Left lung (tissue), 14 donors: ENCODE measurements at places on chromosomes 2 and 18. TPM values are rescaled to one million over a fixed set of nuclear protein-coding genes. Genes with fewer than 3 reads are reported as not detected.

- DNase-seq = peak; percentile 56
These were observed 66.9 kb upstream of the ZNG1B start for GRCh38 chr2:113370478-113371091.

DNA sequence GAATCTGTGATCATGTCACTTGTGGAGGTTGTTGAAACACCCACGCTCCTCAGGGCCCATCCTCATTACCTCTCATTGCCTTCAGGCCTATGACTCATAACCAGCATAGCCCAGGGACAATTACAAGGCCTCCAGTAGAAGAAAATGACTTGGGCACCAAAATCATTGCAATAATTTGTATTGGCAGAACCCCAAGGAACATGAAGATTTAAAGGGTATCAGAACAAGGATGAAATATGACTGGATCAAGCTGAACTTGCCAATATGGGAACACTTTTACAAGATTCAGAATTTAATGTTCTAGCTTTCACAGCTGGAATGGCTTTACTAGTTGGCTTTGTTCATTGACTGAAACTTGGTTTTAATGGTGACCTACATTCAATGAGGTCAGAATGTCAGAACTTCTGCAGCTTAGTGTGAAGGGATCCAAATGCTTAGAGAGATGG is 156.4 kb downstream of the COPS8 start:
- no peak for DNase-seq

- no peak for DNase-seq
These were observed 17.6 kb upstream of the TMEM247 start for GRCh38 chr2:46461709-46462171.

DNA sequence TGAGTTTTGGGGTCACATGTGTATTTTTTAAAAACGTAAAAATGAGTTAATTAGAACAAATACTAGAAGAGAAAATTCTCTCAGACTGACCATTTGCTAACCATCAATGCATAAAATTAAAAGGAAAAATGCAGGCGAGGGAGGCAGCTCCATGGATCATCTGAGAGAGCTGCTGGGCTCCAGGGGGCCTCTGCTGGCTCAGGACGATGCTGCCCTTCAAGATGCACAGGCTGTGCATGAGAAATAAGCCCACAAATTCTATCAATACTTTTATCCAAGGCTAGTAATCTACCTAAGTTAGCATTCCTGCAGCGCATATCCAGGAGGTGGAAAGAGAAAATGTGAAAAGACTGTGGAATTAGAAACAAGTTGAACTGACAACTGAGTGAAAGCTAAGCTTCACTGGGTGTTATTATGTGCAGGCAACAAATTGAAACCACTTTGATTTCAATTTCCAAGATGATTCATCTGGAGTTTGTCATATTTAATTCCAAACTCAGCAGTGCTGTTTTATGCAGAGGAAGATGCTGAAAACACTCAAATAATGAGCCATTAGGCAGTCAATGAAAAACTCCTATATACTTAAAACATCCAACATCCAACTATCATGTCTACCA is 261.1 kb downstream of the NBAS start:
- no peak for DNase-seq

DNA sequence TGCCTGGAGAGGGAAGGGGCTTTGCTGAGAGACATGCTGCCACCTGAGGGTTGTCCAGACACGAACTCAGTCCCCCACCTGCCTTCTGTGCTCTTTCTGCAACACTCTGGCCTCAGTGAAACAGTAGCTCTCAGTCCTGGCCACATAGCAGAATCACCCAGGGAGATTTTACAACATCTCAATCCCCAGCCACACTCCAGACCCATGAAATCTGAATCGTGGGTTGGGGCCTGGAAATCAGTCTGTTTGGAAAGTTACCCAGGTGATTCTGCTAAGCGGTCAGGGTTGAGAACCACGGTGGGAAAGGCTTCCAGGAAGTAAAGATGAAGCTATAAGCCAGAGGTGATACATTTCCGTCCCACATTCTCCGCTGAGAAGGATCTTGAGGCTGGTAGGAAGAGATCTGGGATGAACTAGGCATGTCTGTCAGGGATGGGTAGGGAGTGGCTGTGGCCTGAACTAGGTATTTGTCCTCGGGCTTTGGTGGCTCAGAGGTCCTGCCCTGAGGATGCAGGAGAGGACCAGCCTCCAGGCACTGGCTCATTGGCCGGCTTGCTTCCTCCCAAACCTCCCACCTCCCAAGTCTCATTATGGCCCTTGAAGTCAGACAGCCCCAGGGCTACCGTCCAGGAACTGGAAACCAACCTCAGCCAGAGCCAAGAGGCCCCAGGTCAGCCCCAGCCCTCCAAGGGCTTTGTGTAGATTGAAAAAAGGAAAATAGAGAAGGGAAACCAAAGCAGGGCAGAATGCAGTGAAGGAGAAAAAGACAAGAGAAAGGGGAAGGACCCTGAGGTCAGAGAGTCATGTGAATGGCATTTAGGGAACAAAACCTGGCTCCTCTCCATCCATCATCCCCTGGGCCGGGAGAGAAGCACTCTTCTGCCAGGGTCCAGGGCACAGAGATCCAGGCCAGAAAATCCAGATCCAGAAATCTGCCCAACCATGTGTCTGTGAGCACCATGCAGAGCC is 119.6 kb downstream of the ZFP36L2 start:
- DNase-seq = no peak

GRCh38 chr2:218882461-218882816 is 1.8 kb downstream of the WNT10A start:
- DNase-seq = no peak

DNA sequence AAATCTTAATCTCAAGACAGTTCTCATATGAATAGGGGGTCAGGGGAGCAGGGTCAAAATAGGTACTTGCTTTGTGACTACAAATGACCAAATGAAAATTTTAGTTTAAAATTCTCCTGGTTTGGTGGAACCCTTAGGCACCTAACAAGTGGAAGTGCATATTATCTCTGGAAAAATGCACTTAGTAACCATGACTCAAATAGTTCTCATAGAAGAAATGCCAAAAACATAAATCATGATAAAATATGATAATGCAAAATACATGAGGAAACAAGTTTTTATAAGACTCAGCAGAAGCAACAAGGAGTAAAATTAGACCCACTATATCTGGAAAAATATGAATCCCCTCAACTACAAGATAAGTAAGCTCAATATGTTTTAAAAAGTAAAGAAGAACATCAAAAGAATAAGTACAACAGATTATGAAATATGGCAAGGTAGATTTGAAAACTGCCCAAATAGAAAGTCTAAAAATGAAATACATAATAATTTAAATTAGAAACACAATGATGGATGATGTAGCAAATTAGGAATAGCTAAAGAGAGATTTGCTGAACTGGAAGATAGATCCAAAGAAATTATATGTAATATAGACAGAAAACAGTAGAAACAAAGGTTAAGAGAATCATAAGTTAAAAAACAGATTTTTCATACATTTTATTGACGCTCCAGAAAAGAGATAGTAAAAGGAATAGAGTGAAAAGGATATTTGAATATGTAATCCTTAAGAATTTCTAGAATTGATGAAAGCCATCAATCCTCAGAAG is 308.3 kb downstream of the SETBP1 start:
- no peak for DNase-seq

GRCh38 chr2:46974659-46975058 is 59.1 kb upstream of the MCFD2 start:
- DNase-seq = no peak

DNA sequence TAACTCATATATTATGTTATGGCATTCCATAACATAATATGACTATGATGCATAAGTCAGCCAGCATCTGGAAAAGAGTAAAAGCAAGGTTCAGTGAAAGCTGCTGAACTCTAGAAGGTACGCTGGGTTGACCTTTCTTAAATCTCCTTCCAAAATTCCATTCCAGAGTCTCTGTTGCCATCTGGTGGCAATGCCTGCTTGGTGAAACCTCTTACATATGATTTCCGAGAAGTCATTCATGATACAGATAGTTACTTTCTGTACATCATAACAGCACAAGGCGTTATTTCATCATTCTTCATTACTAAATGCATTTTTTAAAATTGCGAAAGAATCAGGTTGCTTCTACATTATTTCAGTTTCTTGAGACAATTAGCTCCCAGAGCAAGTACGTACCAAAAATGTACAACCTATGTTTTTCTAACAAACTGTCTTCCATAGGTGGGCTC is 7.0 kb upstream of the EPG5 start:
- DNase-seq = peak; percentile 66

Gene DCDC2C
- not detected for polyA plus RNA-seq

Gene IL36RN
- not detected for polyA plus RNA-seq

Gene CDH2
- polyA plus RNA-seq = 8.4 TPM

Gene SLC9A4
- 0.07 TPM for polyA plus RNA-seq
